ENCODE measurements at places on chromosomes 1 and 21.

GRCh38 chr21:14977814-14978213 lies 87.0 kb downstream of the NRIP1 start:
- no peak for DNase-seq

DNA sequence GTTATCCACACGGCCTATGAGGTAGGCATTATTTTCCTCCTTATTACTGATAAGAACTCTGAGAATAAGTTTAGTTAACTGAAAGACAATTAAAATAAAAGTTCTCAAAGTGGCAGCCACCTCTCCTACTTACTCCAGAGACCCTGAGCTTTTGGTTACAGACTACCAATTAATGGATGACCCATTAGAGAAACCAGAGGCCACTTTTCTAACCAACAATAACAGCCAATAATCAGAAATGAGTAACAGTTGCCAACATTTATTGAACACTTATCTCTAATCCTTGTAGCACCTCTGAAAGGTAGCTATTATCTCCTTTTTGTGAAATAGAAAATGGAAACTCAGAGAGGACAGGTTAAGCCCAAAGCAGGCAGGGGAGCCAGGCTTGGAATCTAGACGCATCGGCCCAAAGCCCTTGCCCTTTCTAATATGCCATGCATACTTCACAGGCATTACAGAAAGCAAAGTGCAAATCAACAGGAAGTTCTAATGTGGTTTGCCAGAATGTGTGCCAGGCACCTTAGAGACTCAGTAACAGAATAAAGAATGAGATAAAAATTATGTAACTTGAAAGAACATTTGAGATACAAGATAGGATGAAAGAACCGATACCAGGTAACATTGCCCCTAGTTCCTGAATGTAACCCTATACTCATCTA lies 50.0 kb downstream of the BEND5 start:
- DNase-seq, result no peak

- DNase-seq, result no peak
These were observed 66.0 kb downstream of the MATN1 start for GRCh38 chr1:30657131-30658013.

GRCh38 chr1:110616587-110616986 lies 10.4 kb upstream of the KCNA2 start:
- no peak for DNase-seq

- DNase-seq, result no peak
These were observed 382.3 kb downstream of the PRDM2 start for GRCh38 chr1:14082331-14082730.

- DNase-seq, result no peak
These were observed 96.4 kb upstream of the RAB3GAP2 start for GRCh38 chr1:220368352-220369265.

DNA sequence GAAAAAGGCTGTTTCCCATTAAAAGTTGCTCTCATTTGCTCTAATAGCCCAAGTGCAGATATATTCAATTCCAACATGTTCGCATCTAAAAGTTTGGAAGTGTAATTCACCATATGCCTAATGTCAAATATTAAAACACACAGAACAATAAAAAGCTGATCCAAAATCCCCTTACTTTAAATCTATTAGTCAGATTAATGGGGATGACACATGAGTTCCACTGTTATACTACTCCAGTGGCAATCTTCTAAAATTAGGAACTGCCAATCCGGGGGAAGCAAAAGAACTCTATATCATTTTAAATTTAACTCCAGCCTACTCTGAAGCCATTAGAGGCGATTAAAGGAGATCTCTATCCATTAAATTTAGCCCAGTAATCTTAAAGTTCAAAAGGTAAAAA lies 317.1 kb downstream of the NTNG1 start:
- no peak for DNase-seq

Measured in NAMALWA (cell line).